ENCODE measurements at places on chromosomes 2 and 18.

GRCh38 chr2:65372619-65373018 is 59.8 kb downstream of the SPRED2 start:
- no peak for DNase-seq

- no peak for DNase-seq
Measured at GRCh38 chr2:37654932-37655841, 16.3 kb downstream of the CDC42EP3 start.

- DNase-seq, result no peak
Measured at GRCh38 chr18:10923551-10924070, 225.8 kb downstream of the PIEZO2 start.

DNA sequence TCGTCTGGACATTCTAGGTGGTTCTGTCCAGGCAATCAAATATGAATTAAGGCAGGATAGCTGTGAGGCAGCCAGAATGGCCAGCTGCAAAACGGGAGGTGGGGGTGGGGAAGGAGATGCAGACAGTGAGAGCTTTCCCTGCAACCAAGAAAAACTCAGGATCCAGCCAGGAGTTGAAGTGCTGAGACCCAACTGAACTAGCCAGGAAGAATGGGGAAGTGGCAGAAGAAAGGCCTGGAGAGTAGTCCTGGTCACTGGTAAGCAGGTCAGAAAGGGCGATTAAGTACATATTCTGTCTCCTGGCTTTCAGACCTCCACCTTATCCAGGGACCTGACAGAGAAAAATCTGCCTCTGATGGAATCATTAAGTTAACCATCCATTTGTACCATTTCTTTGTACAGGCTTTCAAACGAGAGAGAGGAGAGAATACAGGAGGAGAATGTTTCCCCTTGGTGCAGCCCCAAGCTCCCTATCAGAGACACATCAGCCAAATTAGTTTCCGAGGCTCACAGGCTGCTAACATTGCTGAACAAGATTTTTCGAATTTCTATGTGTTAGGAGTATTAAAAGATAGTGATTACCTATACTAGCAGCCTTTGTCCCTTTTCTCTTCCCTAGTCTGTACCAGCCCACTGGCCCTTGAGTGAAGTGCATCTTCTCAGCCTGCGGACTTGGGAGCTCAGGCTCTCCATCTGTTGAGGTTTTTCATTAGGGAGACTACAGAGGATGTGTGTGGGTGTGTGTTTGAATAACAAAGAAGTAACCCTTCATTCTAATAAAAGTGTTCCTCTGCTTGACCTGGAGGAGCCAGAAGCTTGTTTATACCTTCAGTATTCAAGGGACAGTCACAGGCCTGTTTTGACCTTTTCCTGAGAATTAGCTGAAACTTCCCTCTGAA is 12.5 kb upstream of the HOXD1 start:
- no peak for DNase-seq

DNA sequence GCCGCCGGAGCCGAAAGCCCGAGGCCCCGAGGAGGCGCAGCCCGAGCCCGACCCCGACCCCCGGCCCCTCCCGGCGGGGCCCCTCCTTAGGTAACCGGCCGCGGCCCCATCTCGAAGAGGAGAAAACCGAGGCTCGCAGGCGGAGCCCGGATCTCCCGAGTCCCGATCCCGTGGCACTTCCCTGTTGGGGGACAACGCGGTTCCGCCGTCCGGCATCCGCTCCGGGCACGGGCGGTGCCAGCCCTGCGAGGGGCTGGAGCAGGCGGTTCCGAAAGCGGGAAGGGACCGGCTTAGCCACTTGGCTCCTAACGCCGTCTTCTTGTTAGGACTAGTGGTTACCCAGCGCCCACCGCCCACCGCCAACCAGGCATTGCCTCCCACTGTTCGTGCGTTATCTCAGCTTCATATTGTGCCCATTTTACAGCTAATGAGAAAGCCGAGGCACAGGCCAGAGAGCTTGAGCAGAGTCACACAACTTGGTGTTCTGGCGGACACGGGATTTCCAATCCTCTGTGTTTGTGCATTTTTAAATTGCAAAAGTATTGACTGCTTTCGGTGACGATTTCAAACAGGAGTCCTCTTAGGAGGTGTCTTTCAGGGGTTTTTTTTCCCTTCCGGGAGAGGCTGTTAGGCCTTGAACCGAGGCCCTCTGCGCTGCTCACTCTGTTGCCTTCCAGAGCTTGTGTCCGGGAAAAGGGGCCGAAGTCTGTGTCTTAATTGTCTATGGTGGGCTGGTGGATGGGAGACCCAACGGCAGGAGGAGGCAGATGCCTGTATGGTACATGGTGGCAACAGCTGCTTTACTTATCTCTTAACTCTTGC is 562 bp downstream of the CENPA start:
- no peak for DNase-seq

- DNase-seq, result no peak
Measured at GRCh38 chr2:235263205-235264120, 230.4 kb upstream of the AGAP1 start.

GRCh38 chr2:83572400-83572799 is 886.7 kb downstream of the SUCLG1 start:
- DNase-seq, result no peak

GRCh38 chr2:136383167-136383566 is 265.2 kb upstream of the CXCR4 start:
- no peak for DNase-seq

- no peak for DNase-seq
Measured at GRCh38 chr2:121140734-121141133, 144.3 kb downstream of the TFCP2L1 start.

DNA sequence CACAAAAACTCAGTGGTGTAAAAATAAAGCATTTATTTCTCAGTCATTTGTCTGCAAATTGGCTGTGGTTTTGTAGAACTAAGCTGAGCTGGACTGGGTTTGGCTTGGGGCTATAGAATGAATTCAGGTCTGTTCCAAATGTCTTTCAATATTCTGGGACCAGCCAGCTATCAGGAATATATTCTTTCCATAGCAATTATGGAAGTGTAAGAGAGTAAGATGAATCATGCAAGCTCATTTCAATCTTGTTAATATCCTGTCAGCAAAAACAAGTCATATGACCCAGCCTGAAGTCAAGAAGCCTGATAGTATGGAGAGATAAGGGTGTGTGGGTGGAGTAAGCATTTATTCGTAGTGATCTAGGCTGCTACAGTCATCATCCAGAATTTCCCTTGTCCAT is 481.0 kb upstream of the CDH2 start:
- DNase-seq, result no peak

DNA sequence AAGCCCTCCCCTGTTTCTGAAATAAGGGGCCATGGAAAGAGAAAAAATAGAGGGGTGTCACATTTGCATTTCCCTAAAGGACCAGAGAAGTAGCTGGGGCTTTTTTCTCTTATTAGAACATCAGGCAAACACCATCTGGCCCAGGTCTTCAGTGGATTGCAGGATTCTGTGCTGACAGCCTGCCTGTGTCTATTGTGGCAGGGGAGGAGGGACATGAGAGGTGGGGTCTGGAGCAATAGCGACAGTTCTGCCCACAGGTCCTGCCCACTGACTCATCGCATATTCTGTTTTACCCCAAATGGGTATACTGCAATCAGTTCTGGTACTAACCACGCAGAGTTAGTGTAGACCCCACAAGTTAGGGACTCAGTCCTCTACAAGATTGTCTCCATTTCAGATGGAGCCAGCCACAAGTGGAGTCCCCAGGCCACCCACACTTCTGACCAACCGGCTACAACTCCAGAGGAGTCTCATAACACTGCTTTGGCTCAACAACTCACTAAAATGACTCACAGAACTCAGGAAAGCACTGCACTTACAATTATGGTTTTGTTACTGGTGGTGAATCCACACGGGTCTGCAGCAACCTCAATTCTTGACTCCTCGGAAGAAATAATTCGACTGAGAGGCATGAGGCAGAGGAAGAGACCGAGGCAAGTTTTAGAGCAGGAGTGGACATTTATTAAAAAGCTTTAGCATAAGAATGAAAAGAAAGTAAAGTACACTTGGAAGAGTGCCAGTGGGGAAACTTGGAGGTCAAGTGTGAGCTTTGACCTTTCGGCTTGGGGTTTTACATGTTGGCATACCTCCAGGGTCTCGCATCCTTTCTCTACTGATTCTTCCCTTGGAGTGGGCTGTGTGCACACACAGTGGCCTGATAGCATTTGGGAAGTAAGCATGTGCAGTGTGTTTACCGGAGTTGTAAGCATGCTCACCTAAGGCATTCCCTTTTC is 146.4 kb upstream of the SPATS2L start:
- no peak for DNase-seq

DNA sequence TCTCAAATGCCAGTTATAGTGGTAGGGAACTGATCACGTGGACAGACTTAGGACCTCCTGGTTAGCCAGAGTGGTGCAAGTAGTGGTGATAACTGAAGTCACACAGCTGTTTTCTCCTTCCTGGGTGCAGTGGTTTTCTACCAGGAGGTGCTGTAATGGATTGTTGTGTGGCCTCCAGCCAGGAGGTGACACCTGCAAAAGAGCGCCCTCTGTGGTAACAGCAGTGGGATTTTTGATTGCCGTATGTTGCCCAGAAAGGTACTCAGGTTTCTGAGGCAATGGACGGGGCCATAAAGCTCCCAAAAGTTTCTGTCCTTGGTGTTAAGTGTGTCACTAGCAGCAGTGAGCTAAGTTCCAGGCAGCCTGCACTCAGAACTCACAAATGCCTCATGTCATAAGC is 1358.1 kb upstream of the DDX18 start:
- DNase-seq, result no peak

- no peak for DNase-seq
Measured at GRCh38 chr2:199848389-199849130, 2.4 kb downstream of the FTCDNL1 start.

DNA sequence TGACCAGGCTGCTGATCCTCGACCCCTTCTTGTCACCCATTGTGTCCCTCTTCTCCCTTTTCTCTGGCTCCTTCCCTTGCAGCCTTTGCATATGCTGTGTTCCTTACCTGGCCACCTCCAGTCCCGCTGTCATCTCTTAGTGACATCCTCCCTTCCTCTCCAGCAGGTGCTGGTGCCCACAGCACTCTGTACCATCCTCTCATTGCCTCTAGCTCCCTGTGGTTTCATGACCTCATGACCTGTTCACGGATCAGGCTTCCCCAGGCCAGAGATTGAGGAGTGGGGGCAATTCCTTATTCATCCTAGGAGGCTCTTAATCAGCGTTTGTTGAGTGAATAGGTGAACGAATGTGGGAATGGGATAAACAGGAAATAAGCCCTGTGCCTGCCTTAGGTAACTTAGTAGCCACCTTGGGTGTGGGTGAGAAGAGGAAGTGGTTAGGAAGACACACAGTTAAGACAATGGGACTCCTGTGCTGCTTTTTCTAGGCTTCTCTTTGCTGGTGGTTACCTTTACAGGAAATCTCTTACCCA is 35.5 kb downstream of the ITGA6 start:
- DNase-seq, result no peak

GRCh38 chr2:159050426-159050825 is 82.0 kb downstream of the TANC1 start:
- no peak for DNase-seq

DNA sequence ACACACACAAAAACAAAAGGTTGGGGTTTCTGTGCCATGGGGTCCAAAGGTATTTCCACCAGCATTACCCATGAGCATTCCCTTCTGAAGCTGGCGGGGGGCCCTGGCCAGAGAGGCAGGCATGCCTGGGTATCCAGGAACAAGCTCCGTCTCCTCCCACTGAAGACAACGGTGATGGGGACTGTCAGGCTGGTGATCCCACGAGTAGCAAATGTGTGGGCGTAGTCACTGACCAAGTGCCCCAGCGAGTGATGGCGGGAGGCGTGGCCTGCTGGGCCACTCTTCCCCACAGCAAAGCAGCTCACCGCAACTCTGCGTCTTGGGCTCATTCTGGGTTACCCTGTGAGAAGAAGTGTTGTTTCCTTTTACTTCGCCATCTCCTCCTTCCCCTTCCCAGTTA is 270.6 kb downstream of the CDCA7 start:
- no peak for DNase-seq
